Kidney (tissue), 22 donors: ENCODE measurements at places on chromosomes 2 and 18. TPM values are rescaled to one million over a fixed set of nuclear protein-coding genes. Genes with fewer than 3 reads are reported as not detected.

DNA sequence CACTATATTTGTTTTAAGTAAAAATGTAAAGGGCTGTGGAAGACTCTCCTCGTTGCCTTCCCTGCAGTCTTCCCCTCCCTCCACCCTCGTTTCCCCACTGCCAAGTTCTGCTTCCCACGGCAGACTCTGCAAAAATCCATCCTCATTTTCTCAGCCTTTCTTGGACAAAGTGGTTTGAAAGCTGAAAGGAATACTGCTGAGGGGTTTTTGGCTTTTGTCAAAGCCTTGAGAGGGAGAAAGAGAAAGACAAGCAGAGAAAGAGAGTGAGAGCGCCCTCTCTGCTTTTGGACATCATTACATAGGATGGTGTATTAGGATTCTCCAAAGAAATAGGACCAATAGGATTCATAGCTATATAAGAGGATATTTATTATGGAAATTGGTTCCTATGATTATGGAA is 455.9 kb upstream of the SOX11 start:
- no peak for DNase-seq

The SCYGR4 gene
- not detected for total RNA-seq

The TCF23 gene
- 0.38 TPM for total RNA-seq

- no peak for DNase-seq
Observed at GRCh38 chr2:228777855-228778355, 493.2 kb downstream of the PID1 start.

The SLC30A3 gene
- 0.31 TPM for total RNA-seq

The DSC2 gene
- 19.8 TPM for total RNA-seq

GRCh38 chr18:69400976-69401225 is 213 bp downstream of the DOK6 start:
- DNase-seq = no peak

- DNase-seq = no peak
Observed at GRCh38 chr2:70687461-70687795, 80.6 kb downstream of the ADD2 start.

The CCDC74A gene
- 9.5 TPM for total RNA-seq

The ADAM17 gene
- 29.9 TPM for total RNA-seq

The C2orf72 gene
- total RNA-seq = 0.88 TPM

DNA sequence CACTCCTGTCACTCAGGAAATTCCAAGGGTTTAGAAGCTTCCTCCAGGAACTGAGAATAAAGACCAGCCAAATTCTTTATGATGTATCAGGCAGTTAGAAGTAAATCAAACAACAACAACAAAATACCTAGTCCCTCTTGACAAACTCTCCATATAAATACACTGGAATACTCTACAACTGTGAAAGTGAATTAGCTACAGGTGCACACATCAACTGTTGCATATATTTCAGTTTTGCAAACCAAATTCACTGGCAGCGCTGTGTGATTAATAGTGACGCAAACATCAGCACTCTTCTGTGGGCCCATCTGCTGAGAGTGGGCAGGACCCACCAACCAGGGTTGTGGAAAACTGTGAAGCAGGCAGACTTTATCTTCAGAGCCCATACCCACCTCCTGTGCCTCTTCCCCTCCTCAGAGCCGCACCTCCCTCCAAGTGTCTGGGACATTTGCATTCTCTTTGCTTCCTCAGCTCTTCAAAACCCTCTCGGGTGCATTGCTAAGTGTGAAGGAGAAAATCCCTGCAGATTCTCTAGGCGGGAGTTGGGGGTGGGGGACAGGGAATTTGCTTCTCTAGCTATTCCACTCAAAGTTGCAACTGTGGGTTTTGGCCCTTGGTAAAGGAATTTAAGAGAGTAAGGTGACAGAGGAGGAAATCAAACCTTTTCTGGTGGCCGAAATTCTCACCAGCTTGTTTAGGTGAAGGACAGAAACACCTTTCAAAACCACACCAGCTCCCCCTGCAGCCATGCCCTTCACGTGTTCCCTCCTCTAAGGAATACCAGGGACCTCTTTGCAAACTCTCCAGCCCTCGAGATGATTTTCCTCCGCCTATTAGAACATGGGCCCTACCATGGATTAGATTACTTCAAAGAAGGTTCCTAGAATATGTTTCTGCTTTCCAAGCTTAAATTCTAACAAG is 119.3 kb downstream of the MRO start:
- no peak for DNase-seq

GRCh38 chr2:161983866-161984265 is 90.1 kb downstream of the DPP4 start:
- no peak for DNase-seq

GRCh38 chr2:232102380-232102779 is 140.9 kb downstream of the DIS3L2 start:
- no peak for DNase-seq

The LYG1 gene
- 21.0 TPM for total RNA-seq

DNA sequence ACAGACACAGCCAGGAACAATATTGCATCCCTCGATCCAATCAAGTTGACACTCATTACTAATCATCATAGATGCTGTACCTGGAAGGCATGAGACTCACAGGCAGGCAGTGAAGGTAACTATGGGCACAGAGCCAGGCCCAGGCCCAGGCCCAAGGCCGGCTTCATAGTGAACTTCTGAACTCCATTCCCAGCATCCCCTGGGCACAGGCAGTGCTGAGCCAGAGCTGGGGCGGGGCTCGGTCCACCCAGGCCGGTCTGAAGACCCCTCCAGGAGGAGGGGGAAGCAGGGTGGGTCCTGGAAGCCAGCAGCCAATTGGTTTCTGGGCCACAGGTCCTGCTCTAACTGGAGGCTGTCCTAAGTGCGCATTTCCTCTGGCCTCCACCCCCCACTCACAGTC is 37.6 kb downstream of the MLPH start:
- DNase-seq = no peak

DNA sequence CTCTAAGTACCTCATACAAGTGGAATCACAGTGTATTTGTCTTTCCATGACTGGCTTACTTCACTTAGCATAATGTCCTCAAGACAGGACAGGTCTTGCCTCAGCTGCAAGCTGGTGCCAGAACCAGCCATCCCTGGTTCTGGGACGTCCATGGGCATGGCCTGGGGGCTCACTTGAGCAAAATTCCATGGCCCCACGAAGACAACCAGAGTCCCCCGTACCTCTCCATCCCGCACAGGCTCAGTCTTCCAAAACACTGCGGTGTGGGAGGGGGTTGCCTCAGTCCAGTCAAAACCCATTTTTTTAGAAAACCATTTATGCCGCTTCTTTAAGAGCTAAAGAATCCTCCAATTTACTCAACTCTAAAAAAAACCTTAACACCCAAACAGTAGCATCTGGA is 21.7 kb upstream of the CABLES1 start:
- no peak for DNase-seq

GRCh38 chr2:240895656-240896388 is at the start of gene MAB21L4:
Gene MAB21L4 (minus strand): TSS chr2:240896156. CDS start chr2:240895997, 159 bp downstream.
- no peak for DNase-seq

DNA sequence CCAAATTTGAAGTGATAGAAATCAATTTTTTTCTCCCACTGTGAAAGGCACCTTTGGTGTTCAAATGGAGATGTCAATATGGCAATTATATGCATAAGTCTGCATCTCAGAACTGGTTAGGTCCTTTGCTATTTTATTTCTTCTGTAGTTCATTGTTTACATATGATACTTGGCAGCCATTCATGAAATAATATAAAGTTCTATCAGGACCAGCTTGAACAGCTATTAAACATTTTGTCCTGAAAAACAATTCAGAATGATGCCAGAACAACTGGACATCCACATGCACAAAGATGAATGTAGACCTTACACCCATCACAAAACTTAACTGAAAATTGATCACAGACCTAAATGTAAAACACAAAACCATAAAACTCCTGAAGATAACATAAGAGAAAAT is 41.8 kb upstream of the ARHGAP28 start:
- DNase-seq = no peak

DNA sequence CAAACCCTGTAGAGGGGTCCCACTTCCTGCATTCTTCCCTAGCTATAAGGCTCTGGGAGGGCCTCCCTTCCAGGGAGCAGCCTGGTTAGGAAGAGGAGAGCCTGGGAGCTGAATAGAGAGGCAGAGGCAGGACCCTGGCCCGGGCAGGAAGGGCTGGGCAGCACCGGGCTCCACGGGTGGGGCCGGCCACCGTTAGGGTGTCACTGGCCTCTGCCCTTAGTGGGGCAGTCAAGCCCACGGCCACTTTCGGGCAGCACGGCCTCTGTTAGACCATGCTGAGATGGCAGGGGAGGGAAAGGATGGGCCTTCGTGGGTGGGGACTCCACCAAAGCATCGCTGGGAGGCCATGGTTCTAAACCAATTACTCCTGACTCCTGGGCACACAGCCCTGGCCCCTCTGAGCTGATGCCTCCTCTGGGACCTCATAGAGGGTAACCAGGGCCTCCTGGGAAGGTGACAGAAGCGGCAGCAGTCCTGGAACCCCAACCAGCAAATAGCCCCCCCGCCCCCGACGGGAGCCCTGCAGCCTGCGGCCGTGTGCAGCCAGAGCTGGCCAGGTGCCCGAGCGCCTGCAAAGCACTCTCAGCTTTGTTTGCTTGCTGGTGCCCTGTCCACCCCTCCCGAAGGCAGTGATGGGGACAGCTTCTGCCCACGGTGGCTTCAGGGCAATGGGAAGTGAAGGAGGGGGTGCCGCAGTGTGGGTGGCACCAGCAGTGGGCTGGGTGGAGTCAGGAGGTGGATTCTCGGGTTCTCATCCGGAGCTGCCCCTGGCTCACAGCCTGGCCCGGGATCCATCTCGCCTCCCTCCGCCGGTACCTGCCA is 16.3 kb upstream of the HPCAL1 start:
- no peak for DNase-seq

The DQX1 gene
- total RNA-seq = not detected

- no peak for DNase-seq
Observed at GRCh38 chr2:1375794-1376193, 37.5 kb upstream of the TPO start.

The IKZF2 gene
- 12.4 TPM for total RNA-seq

The SERPINB13 gene
- total RNA-seq = not detected
